AG04450 (cell line): ENCODE measurements at places on chromosomes 7 and 10.

DNA sequence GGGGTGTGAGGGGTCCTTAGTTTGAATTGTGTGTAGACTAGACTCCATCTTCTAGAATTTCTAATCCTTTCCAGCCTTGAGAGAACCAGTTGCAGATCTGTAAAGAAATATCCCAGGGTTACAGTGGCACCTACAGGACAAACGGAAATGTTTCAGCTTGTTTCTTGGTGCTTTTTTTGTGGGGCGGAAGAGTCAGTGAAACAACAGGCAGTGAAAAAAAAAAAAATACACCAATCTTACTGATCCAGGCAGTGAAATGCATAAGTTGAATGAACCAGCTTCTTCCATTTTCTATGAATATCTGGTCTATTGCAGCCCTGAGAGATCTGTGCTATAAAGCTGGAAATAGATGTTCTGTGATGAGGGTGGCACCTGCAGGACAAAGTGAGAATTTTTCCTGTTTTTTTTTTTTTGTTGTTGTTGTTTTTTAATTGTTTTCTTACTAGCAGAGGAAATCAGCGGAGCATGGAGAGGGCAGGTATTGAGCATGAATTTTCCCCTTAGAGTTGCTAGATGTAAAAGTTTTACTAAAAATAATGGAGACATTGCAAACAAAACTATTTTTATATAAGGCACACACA is 81.9 kb upstream of the DYNC1I1 start:
- DNase-seq: peak; percentile 10

DNA sequence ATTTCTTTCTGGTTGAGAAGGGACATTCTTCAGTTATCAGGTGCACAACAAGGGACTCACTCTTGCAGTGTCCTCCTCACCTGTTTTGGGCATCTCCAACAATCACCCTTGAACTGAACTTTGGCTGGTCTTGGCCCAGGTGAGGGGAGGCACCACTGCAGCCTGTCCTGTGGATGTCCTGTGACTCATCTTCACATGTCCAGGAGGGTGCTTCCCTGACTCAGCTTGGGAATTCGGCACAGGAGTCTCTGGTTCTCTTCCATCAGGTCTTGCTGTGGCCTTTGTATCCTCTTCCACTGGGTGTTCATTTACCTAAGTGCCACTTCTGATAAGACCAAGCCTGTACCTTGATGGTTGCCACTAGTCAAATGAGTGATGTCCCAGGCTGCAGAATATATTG is 196.7 kb upstream of the MKI67 start:
- DNase-seq: no peak

GRCh38 chr7:114818501-114818900 is 103.4 kb upstream of the MDFIC start:
- no peak for DNase-seq

- no peak for DNase-seq
Measured at GRCh38 chr10:86666538-86666937, 1.8 kb upstream of the LDB3 start.

DNA sequence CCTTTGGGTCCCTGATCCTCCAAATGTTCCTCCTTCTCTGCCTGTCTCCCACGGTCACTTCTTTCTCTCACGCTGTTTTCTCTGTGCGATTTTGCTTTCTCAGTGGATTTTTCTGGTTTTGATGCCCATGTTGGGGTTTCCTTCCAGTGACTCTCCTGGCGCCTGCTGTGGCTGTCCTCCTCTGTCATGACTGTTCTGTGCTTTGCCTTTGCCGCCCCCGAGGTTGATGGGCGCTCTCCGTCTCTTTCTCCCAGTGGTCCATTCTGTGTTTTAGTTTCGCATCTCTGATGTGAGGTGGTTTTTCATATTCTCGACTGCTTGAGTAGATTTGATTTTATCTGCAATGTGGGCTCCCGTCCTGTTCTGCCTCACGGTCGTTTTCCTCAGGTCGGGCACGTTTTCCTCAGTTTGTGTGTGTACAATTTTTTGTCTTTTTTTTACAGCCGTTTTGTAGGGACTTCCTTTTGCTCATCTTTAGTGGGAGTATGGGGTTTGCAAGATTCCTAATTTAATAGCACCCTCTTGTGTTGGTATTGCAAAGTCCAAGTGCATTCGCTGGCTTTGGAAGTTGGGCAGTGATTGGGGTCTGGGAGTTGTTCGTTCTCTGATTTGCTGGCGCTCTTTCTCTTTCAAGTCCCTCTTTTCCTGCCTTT is 100.0 kb downstream of the INPP5A start:
- peak; percentile 41 for DNase-seq

- DNase-seq: no peak
Measured at GRCh38 chr10:78165172-78165571, 131.5 kb downstream of the RPS24 start.

DNA sequence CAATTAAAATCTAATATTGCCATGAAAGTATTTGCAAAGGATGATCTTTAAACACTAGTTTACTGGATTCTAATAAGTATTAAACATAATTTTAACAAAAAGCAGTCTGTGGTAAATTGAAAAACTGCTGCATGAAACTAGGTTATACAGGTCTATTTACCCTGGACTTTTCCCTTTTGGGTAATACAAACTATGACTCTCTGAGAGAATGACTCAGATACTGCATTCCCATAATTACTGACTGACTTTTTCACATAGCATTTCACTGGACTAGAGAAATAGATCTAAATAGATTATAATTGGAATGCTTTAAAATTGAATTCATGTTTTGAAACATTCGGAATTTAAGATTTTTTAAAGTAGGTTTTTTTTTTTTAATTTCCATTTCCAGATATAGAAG is 395.7 kb downstream of the THSD7A start:
- no peak for DNase-seq

GRCh38 chr7:41979834-41980307 is 257.1 kb downstream of the GLI3 start:
- no peak for DNase-seq

- DNase-seq: no peak
Measured at GRCh38 chr10:113425541-113425951, 127.3 kb upstream of the HABP2 start.

DNA sequence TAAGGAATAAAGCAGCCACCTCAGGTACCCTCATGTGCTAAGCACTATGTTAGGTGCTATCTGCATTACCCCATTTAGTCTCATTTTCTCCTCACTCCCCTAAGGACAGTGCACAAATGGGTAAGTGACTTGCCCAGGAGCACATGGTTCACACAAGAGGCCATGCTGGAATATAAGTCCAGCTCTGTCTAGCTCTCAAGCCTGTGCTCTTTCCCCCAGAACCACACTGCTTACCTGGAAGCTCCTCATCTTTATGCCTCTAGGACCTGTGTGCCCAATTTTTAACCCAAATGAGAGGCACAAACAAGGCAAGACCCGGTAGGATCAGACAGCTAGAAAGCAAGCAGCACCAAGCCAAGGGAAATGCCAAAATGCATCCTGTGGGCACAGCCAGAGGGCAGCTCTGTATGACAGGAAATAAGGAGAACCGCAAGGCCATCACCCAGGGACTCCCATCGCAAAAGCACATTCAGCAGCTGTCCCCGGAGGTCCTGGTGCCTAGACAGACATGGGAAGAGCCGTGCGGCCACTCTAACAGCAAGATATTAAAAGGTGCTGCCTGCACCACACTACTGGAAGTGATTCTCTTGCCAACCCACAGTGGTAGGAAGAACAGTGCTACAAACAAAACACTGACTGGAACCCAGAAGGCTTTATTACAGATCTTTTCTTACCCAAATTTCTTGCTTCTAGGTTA is 88.1 kb downstream of the GSAP start:
- DNase-seq: no peak

DNA sequence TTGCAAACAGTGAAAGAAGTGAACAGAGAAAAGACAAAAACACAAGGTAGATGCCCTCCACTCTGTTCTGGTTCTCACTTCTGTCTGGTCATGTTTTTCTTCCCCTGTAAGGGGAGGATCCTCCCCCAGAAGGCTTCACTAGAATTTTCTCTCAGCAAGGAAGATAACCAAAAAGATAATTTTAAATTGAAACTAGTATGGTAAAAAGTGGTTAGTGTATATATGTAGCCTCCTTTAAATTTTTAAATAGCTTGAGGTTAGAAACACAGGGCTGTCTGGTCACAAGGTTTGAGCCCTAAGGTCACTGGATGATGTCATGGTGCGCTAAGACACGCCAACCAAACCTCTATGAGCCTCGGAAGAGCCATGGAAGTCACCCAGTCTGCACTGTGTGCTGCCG is 5.6 kb upstream of the PKD1L1 start:
- no peak for DNase-seq

DNA sequence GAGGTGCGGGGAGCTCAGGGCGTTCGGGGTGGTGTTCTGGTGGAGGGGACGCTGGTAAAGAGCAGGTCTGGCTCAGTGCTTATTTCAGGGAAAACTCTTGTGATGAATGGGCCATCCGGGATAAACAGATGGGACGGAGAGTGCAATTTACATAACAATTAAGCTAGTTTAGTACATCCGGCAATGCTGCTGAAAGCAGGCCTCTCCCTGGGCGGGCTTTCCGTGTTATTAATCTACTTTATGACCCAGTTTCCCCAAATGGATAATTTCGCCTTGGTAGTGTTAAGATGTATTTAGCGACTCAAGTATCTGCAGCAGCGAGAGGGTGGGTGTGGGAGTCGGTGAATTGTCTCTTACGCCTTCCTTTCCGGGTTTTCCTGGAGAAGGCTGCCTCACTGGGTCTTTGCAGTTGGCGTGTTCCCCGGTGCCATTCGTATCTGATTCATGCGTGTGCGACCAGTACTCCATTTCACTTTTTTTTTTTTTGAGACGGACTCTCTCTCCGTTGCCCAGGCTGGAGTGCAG is 25.2 kb downstream of the FOXK1 start:
- no peak for DNase-seq

DNA sequence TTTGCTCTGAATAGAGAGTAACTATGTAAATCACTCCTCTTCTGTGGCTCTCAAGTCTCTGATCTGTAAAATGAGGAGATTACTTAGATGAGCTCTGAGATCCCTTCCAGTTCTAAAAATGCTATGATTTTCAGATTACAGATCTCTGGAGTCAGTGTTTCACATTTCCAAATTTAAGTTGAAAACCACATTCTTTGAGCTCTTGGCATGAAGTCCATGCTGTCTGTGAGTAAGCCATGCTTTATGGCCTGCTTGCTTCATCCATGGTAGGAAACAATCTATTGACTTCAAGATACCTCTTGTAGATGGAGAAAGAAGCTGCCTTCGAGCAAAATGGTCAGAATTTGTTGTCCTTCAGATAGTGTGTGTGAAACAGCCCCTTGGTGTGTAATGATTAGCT is 64.9 kb downstream of the CELF2 start:
- no peak for DNase-seq

DNA sequence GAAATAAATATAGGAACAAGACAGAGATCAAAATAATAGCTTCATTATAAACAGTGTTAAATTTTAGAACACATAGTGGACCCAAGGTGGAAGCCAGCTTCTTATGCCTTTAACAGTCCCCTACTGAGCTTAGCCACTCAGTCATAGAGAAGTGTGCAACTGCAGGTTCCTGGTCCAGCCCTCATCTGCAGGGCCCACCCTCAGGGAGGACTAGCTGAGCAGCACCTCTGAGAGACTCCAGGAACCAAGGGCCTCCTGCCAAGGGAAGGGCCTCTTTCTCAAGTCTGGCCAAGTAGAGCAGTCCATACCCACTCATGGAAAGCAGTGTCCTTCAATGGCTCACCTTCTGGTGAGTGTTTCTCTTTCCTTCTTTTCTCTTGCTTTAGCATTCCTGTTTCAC is 173.7 kb upstream of the PRPS1L1 start:
- DNase-seq: no peak

GRCh38 chr7:54663603-54664234 is 95.3 kb downstream of the SEC61G start:
- no peak for DNase-seq

GRCh38 chr7:30567081-30567480 is 27.6 kb upstream of the GARS1 start:
- DNase-seq: no peak

- DNase-seq: no peak
Measured at GRCh38 chr7:66640802-66641525, 12.3 kb downstream of the KCTD7 start.

- DNase-seq: no peak
Measured at GRCh38 chr7:37357637-37357996, 91.0 kb downstream of the ELMO1 start.

DNA sequence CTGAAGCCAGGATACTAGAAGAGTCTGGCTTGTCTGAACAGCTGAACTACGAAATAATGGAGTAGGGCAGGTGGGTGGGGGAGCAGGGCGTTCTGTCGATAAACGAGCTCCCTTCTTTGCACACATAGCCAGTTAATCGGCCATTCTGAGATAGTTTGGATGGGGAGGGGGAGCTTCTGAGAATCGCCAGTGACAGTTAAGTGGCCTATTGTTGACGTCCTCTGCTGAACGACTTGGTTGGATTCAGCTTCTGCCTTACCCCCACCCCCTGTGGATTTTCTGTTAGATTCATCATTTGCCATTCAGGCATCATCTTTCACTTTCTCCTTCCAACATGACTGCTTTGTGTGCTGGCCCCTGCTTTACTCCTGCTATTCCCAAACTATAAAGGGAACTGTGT is 520 bp downstream of the CPA5 start:
- no peak for DNase-seq
